NCI-H2081 treated with DMSO at 0.1 percent for 48 hours (cell line): ENCODE measurements at places on chromosomes 16 and 17.

DNA sequence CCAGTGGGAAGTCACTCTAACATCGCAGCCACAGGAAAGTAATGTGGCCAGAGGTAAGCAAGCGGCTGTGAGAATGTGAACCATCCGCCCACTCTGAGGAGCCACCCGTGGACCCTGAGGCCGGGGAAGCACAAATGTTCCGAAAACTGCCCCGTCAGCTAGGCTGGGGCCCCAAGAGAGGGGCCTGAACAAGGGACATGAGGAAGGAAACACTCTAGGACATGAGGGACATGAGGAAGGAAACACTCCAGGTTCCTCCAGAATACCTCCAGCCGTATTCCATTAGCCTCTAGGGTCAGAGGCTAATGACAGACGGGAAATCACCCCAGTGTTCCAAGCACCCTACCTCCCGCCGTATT, 317 bp downstream of the TEFM start:
- DNase-seq, result no peak

GRCh38 chr17:2084766-2085647, 30.1 kb downstream of the HIC1 start:
- DNase-seq, result no peak

GRCh38 chr17:54780238-54780637, 120.4 kb upstream of the TOM1L1 start:
- no peak for DNase-seq

GRCh38 chr16:89775223-89775622, 41.2 kb downstream of the FANCA start:
- no peak for DNase-seq

- DNase-seq, result no peak
These were observed 47.8 kb upstream of the NUFIP2 start for GRCh38 chr17:29341726-29342125.

DNA sequence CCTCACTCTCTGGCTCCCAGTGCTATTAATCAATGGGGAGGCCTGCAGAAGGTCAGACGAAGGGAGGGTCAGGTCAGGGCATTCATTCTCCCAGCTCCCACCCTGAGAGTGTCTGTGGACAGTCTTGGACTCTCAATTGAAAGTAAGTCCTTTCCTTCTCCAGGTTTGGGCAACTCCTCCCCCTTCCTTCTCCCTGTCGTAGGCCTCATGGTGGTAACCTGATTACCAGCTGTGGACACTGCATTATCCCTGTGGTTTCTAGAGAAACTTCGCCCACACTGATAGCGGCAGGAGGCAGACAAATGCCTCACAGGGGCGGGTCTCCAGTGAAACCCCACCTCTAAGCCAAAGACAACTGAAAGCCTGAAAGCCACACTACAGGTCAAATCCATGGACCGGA, 57.7 kb upstream of the SLC25A19 start:
- no peak for DNase-seq

- no peak for DNase-seq
These were observed 70.3 kb downstream of the MYH11 start for GRCh38 chr16:15786501-15786900.

DNA sequence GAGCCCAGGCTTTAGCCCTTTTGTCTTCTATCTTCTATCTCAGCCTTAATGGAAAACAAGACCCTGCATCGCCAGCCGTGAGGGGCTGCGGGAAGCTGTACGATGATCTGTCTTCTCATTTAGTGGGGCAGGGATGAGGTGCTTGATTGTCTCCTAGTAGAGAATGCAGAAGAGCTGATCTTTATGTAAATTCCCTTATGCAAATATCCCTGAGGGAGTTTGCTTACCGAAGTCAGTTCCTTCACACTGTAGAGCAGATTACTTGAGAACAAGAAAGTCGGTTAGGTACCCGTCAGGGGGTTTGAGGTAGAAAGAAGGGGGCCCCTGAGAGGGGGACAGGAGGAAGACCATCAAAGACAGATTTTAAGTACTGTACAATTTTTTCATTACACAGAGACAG, 66.2 kb downstream of the IRF8 start:
- no peak for DNase-seq

- no peak for DNase-seq
These were observed 64.2 kb upstream of the DOC2B start for GRCh38 chr17:245611-246010.
